H54 (cell line): ENCODE measurements at places on chromosomes 7 and 10.

- DNase-seq = no peak
Observed at GRCh38 chr10:33876584-33877400, 542.3 kb upstream of the NRP1 start.

- no peak for DNase-seq
Observed at GRCh38 chr7:90749774-90750173, 153.7 kb downstream of the CDK14 start.

GRCh38 chr10:70921285-70921684, 32.9 kb upstream of the PCBD1 start:
- DNase-seq = no peak

- DNase-seq = no peak
Observed at GRCh38 chr10:21976739-21977138, 26.8 kb downstream of the DNAJC1 start.

GRCh38 chr7:121271916-121272315, 56.9 kb upstream of the WNT16 start:
- no peak for DNase-seq

DNA sequence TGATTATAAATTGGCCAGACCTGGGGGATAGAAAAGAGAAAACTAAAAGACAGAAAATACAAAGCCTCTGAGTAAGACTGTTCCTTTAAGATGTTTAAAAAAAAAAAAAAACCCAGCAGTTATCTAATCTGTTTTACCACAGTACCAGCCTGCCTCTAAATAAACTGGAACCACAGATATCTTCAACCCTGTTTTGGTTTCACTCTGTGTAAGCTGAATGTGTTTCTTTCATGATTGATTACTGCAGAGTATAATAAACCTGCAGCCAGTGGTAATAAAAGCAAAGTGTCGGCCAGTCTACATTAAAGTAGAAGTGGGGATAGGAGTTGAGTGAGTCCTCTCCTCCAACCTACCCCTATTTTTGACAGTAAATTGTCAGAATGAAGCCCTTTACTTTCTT, 40.6 kb downstream of the MGAM2 start:
- DNase-seq = no peak

GRCh38 chr10:84334811-84335210, 6.4 kb downstream of the CCSER2 start:
- DNase-seq = no peak

- DNase-seq = no peak
Observed at GRCh38 chr7:31783221-31783620, 96.2 kb downstream of the PPP1R17 start.

- no peak for DNase-seq
Observed at GRCh38 chr7:111558991-111559390, 3.3 kb downstream of the IMMP2L start.

DNA sequence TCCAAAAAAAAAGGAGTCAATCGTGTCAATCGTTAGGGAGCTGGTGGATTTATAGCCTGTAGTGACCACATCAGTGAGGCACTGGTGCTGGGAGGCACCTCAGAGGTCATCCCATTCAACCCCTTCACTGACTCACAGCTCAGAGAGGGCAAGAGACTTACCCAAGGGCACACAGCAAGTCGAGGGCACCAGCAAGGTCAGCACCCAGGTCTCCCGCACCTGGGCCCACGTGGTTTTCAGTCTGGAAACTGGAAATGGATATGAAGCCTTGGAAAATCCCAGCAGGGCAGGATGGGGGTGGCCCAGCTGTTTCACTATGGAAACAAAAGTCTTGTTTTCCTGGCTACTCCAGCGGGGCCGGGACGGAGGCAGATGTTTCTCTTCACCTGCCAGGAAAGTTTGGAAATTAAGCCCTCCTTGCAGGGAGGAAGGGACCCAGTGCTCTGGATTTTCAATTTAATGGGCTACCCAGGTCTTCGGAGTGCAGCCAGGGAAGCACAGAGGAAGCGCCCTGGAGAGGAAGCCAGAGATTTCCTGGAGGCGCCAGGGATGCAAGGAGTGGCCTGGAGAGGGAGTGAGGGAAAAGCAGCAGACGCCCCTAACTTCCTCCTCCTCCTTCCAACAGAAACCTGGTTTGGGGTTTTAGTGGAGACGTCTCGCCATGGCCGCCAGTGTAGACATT, 157.2 kb upstream of the TNRC18 start:
- peak; percentile 63 for DNase-seq

- no peak for DNase-seq
Observed at GRCh38 chr7:156692849-156693248, 52.3 kb downstream of the RNF32 start.

DNA sequence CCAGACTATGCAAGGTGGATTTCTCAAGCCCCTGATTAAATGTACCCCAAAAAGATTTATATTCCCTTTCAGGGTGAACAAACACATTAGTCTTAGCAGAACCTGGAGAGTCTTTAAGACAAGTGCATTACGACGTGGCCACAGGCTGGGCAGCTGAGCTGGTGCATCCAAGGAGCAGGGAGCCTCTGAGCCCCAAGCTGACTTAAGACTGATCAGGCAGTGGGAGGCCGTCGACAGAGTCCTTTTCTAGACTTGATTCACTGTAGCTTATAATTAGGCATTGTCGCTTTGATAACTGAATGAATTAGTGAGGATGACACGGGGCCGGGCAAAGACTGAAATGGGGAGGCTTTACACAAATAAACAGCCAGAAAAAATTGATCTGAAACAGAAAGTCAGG, 353.2 kb downstream of the GPAM start:
- no peak for DNase-seq

DNA sequence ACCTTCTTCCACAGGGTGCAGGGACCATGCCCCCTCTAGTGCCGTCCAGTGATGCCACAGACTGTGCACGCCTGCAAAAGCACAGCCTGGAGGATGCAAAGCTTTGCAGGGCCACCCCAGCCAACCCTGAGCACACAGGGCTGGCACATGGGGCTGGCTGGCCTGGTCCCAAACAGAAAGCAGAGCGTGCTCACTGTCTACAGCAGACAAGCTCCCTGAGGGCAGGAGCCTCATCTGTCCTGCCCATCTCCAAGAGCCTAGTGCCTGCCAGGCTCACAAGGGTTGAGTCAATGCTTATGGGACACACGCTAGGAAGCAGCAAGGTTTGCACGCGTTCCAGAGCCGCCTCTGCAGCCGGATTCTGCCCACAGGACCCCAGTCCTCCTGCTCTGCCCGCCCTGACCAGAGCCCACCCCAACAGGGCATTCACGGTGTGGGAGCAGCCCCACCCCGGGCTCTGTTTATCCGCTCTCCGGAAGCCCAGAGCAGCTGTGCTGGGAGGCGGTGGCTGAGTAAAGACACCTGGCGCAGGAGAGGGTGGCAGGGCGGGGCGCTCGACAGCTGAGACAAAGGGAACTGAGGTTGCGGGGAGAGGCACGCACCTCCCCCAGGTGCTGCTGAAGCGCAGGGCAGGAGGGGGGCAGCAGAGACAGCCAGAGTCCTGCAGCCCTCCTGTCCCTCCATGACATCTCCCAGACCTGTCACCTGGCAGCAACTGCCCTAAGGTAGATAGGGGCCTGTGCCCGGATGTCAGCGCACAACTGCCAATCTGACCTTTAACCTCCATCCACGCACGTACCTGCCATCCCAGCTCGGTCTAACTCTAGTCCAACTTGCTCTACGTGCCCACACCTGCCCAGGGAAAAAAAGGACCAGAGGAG, 4.3 kb downstream of the KCNH2 start:
- DNase-seq = no peak

GRCh38 chr10:44143556-44143955, 241.3 kb downstream of the CXCL12 start:
- no peak for DNase-seq

DNA sequence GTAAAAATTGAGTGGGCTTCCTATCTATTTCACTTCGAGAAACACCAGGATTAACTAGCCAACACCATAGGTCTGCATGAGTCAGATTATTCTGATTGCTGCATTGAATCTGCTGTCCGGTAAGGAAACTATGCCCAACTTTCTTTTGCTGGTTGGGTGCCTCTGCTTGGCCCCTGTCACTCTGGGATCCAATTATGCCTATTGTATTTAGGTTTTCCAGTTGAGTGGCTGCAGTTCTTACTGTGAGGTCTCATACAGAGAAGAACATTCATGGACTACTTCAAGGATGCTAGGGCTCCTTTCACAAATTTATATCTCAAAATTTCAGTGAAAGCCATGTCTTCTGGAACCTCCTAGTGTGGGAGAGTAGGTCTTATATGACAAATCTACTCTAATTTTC, 215.1 kb upstream of the SORCS1 start:
- no peak for DNase-seq

DNA sequence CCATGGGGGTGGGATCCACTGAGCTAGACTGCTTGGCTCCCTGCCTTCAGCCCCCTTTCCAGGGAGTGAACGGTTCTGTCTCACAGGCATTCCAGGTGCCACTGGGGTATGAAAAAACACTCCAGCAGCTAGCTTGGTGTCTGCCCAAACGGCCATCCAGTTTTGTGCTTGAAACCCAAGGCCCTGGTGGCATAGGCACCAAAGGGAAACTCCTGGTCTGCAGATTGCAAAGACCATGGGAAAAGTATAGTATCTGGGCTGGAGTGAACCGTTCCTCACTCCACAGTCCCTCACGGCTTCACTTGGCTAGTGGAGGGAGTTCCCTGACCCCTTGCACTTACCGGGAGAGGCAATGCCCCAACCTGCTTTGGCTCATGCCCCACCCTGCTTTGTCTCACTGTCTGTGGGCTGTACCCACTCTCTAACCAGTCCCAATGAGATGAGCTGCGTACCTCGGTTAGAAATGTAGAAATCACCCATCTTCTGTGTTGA, 62.7 kb downstream of the PPP1R9A start:
- DNase-seq = no peak

- no peak for DNase-seq
Observed at GRCh38 chr10:23379686-23380085, 35.1 kb upstream of the C10orf67 start.

DNA sequence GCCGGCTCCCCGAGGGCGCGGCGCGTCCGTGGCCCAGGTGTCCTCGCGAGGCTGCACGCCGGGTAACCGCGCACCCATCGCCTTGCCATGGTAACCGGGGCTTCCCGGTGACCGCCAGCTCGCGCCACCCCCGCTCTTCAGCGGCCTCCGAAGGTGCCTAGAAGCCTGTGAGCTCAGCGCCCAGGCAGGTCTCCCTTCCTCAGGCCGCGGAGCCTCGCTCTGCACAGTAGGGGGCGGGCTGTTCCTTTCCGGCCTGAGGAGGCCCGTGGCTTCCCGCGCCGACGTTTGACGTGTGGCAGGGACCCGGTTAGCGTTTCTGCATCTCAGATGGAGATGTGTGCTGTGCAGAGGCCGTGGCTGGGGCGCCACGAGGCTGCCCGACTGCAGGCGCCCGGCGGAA, 117.1 kb downstream of the DYNC2I1 start:
- no peak for DNase-seq

GRCh38 chr10:107952649-107953556, 788.4 kb upstream of the SORCS1 start:
- DNase-seq = no peak

- DNase-seq = no peak
Observed at GRCh38 chr10:129970465-129971364, 6.6 kb upstream of the EBF3 start.

DNA sequence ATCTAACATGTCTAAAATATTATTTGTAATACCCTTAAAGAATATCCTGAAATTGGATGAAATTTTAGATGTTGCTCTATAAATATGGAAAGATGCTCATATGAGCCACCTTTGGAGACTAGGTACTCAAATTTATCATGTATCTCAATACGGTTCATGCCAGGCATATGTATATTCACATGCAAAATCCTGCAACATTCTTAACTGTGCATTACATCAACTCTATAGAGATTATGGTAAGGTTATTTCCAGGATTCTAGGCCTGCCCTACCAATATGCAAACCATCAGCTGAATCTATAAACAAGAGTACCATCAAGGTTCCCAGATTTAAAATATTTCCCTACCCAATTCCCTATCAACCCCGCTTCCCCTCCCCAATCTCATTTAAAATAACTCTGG, 27.5 kb downstream of the OSBPL3 start:
- DNase-seq = no peak

- DNase-seq = no peak
Observed at GRCh38 chr10:66698069-66698468, 227.8 kb upstream of the LRRTM3 start.

- no peak for DNase-seq
Observed at GRCh38 chr10:1374511-1375345, 318.5 kb downstream of the WDR37 start.

GRCh38 chr10:102113956-102114857, 6.0 kb downstream of the LDB1 start:
- no peak for DNase-seq

- DNase-seq = no peak
Observed at GRCh38 chr7:101725921-101726320, 91.5 kb upstream of the CUX1 start.

GRCh38 chr7:94973844-94974243, 66.5 kb downstream of the PPP1R9A start:
- no peak for DNase-seq

GRCh38 chr7:129616530-129616929, 5.0 kb downstream of the NRF1 start:
- no peak for DNase-seq

- DNase-seq = no peak
Observed at GRCh38 chr7:116290740-116291139, 80.4 kb downstream of the TES start.

- no peak for DNase-seq
Observed at GRCh38 chr10:31116226-31116625, 84.6 kb upstream of the ZNF438 start.

DNA sequence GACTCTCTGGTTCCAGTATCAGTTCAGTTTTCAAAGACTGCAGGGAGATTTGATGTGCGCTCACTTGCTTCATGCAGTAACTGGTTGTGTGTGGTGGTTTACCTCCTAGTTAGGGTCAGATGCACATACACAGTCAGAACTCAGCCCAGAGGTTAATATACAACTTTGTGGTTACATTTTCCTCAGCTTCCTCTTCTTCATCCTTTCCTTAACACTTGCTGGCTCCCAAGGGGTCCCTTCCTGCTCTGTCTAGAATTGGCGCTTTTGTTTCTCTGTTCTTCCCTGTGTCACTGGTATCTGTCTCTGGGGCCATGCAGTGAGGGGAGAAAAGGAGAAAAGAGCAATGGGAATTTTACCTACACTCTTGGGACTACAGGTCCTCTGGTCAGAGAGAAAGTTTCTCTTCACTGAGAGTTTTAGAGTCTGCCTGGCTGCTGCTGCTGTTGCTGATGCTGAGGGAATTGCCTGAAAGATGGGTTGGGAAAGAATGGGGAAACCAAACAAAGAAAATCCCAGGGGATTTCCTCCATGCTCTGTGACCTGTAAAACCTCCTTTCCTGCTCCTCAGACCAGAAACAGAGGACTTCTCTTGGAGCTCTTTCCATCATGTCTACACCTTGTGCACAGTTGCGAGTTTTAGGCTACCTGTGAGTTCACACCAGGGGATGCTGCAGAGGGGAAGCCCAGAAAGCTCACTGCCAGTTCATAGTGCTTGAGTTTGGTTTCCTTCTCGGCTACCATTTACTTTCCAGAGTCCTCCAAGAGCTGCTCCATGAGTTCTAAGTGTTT, 74.6 kb downstream of the WDFY4 start:
- DNase-seq = no peak
